ENCODE measurements at places on chromosomes 13 and 19.

- H3K4me3 ChIP-seq = no peak overlapping the region
- no peak for DNase-seq
- no peaks in the 10 kb centered on the region for H3K27me3 ChIP-seq
- no peaks in the 10 kb centered on the region for H3K4me1 ChIP-seq
- H3K27ac ChIP-seq = no peak overlapping the region
Measured at GRCh38 chr13:43170506-43170905, 147.1 kb downstream of the DNAJC15 start.

GRCh38 chr19:9128171-9128570 lies 1.4 kb upstream of the OR7G3 start:
- H3K4me1 ChIP-seq = no peaks in the 10 kb centered on the region
- H3K4me3 ChIP-seq = no peak overlapping the region
- H3K27me3 ChIP-seq = peaks cover 17% of the 10 kb centered on the region
- no peak for DNase-seq

- no peaks in the 10 kb centered on the region for H3K27me3 ChIP-seq
- no peak overlapping the region for H3K4me3 ChIP-seq
- no peaks in the 10 kb centered on the region for H3K36me3 ChIP-seq
- no peak overlapping the region for H3K27ac ChIP-seq
- no peaks in the 10 kb centered on the region for H3K4me1 ChIP-seq
Measured at GRCh38 chr19:35478794-35479677, 11.2 kb downstream of the KRTDAP start.

GRCh38 chr13:73851104-73851503 lies 283.1 kb downstream of the KLF12 start:
- no peak for DNase-seq
- no peaks in the 10 kb centered on the region for H3K36me3 ChIP-seq
- no peaks in the 10 kb centered on the region for H3K4me1 ChIP-seq
- H3K27ac ChIP-seq = no peak overlapping the region

- no peak overlapping the region for H3K4me3 ChIP-seq
- H3K36me3 ChIP-seq = no peaks in the 10 kb centered on the region
- no peak for DNase-seq
- H3K4me1 ChIP-seq = no peaks in the 10 kb centered on the region
Measured at GRCh38 chr13:104426435-104426834, 1360.2 kb upstream of the SLC10A2 start.

- H3K27me3 ChIP-seq = no peaks in the 10 kb centered on the region
- H3K4me3 ChIP-seq = no peak overlapping the region
- H3K27ac ChIP-seq = no peak overlapping the region
Measured at GRCh38 chr13:22877421-22877820, 303.4 kb upstream of the SGCG start.

GRCh38 chr13:72180253-72180952 lies 313.4 kb upstream of the DACH1 start:
- no peak overlapping the region for H3K27ac ChIP-seq
- DNase-seq = no peak
- H3K4me1 ChIP-seq = no peaks in the 10 kb centered on the region
- H3K4me3 ChIP-seq = no peak overlapping the region
- H3K36me3 ChIP-seq = no peaks in the 10 kb centered on the region
- no peaks in the 10 kb centered on the region for H3K27me3 ChIP-seq

GRCh38 chr13:40635315-40635995 lies 31.0 kb downstream of the FOXO1 start:
- H3K4me1 ChIP-seq = peaks cover 71% of the 10 kb centered on the region
- no peak for DNase-seq
- no peaks in the 10 kb centered on the region for H3K27me3 ChIP-seq
- H3K36me3 ChIP-seq = no peaks in the 10 kb centered on the region

GRCh38 chr13:24927810-24928404 lies 163.9 kb downstream of the RNF17 start:
- H3K27me3 ChIP-seq = no peaks in the 10 kb centered on the region
- H3K27ac ChIP-seq = no peak overlapping the region
- no peaks in the 10 kb centered on the region for H3K36me3 ChIP-seq

DNA sequence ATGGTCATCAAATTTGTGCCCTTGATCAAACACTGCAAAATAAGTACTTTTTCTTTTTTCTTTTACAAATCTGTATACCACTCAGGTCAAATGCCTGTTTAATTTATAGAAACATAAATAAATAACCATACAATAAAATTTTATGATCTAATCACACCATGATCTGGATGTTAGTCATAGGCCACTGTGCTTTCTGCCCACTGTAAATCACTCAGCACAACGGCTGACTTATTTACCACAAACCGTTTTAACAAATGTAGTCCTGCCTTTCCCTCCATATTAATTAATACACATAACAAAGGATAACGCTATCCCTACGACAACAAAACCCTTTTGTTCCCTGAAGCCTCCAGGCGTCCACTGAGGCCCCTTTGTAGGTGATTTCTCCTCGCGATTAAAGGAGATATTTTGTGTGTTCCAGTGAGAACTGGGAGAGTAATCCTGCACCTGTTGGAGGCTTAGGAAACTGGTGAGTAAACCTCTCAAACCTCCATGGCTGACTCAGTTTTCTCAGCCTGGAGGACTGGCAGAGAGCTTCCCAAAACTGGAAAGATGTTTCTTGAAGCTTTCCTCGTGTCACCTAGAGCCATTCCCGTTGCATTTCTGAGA lies 477.1 kb upstream of the SGCG start:
- H3K36me3 ChIP-seq = no peaks in the 10 kb centered on the region
- H3K27ac ChIP-seq = no peak overlapping the region
- no peaks in the 10 kb centered on the region for H3K4me1 ChIP-seq
- no peaks in the 10 kb centered on the region for H3K27me3 ChIP-seq
- DNase-seq = no peak
- no peak overlapping the region for H3K4me3 ChIP-seq

DNA sequence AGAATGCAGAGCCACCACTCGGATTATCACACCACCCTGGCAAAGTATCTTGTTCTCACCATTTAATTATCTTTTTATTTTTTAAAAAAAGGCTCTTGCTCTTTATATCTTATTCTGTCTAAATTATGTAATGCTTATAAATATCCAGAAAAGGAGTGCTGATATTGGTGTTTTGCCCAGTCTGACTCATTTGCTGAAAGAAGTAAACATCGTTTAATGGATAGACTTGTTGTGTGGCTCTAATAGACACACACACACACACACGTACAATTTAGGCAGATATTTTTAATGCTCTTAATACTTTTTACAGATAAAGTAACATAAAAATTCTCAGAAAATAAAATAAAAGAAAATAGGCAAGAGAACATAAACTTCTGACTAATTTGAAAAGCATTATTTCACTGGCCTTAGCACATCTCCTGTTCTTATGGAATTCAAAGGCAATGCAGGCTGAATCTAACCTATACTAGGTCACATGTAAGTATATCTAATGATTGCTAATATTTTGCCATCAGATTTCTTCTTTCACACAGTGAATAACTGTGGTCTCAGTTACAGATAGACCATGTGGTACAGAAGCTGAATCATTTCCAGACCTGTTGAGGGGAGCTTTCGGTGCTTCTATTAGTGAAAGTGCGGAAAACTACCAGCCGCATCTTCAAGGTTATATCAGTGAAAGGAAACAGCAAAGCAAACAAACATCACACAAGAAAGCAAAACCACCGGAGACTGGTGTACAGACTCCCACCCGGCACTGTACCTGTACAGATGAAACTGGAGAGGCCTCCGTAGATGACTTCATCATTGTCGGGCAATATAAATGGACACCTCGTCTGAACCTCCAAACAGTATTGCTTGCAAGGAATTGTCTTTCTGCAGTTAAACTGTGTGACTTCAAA lies 642.1 kb upstream of the ARGLU1 start:
- no peaks in the 10 kb centered on the region for H3K36me3 ChIP-seq
- no peaks in the 10 kb centered on the region for H3K4me1 ChIP-seq

DNA sequence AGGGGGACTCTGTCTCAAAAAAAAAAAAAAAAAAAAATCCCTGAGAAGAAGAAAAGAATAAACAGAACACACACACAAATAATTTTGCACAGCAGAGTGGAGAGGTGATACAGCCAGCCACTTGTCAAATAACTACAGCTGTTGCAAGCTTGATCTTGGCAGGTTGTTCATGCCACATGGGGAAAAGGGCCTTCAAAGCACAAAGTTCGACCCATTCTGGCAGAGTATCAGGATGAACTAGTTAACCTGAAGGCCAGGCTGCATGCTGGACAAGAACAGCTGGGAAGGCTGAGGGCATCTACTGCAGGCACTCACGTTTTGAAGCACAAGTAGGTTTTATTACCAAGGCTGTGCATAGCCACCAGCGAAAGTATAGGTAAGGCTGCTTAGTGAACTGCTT lies 104.1 kb downstream of the KCTD15 start:
- H3K4me1 ChIP-seq = peaks cover 8% of the 10 kb centered on the region
- H3K27ac ChIP-seq = no peak overlapping the region
- H3K36me3 ChIP-seq = no peaks in the 10 kb centered on the region
- H3K4me3 ChIP-seq = no peak overlapping the region

GRCh38 chr13:83220241-83220640 lies 662.0 kb downstream of the SLITRK1 start:
- H3K27me3 ChIP-seq = no peaks in the 10 kb centered on the region
- H3K27ac ChIP-seq = no peak overlapping the region
- H3K36me3 ChIP-seq = no peaks in the 10 kb centered on the region
- peaks cover 24% of the 10 kb centered on the region for H3K4me1 ChIP-seq

- no peak for DNase-seq
- H3K4me3 ChIP-seq = no peak overlapping the region
- no peaks in the 10 kb centered on the region for H3K36me3 ChIP-seq
- H3K27ac ChIP-seq = no peak overlapping the region
- H3K4me1 ChIP-seq = no peaks in the 10 kb centered on the region
- H3K27me3 ChIP-seq = no peaks in the 10 kb centered on the region
Measured at GRCh38 chr19:4157164-4157563, 3.7 kb downstream of the CREB3L3 start.

DNA sequence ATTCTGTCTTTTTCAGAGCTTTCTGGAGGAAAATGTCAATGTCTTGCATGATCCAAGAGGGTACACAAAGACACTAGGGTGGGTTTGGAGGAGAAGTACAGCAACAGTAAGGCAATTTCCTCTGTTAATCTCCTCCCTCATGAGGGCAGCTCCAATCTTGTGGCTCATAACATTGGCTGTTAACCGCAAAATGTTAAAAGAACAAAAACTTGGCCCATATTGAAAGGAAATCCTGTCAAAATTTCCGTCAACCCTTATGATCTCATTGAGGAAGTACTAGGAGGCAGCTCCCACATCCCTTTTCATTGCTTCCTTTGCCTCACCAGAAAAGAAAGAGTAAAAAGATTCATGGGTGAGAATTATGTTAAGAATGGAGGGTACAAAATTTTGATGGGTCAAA lies 11.6 kb downstream of the OXGR1 start:
- no peaks in the 10 kb centered on the region for H3K36me3 ChIP-seq
- DNase-seq = no peak
- no peaks in the 10 kb centered on the region for H3K4me1 ChIP-seq
- H3K4me3 ChIP-seq = no peak overlapping the region

All from tibial artery (tissue), 4 donors.